Lung microvascular endothelial cell (primary cell): ENCODE measurements at places on chromosomes 7 and 10.

- DNase-seq = no peak
Observed at GRCh38 chr10:118592675-118593330, 2.6 kb downstream of the PRLHR start.

GRCh38 chr7:121744319-121744718 lies 128.6 kb upstream of the PTPRZ1 start:
- DNase-seq = no peak

DNA sequence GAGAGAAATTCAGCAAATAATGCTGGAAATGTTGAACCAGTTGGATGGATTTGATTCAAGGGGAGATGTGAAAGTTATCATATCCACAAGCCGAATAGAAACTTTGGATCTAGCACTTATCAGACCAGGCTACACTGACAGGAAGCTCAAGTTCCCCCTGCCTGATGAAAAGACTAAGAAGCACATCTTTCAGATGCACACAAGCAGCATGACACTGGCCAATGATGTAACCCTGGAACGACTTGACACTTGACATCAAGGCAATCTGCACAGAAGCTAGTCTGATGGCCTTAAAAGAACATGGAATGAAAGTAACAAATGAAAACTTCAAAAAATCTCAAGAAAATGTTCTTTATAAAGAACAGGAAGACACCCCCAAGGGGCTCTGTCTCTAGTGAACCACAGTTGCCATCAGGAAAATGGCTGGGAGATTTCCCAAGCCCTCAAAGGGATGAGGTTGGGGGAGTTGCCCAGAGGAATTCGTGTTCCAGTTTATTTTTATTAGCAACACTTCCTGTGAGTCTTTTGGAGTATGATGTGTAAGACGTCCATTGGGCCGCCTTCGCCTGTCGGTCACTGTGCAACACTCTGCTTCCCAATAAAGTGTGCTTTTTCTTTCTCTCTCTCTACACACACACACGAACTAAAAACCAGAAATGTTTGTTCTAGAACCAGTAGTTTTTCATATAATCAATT lies 200.0 kb downstream of the HIBADH start:
- no peak for DNase-seq

DNA sequence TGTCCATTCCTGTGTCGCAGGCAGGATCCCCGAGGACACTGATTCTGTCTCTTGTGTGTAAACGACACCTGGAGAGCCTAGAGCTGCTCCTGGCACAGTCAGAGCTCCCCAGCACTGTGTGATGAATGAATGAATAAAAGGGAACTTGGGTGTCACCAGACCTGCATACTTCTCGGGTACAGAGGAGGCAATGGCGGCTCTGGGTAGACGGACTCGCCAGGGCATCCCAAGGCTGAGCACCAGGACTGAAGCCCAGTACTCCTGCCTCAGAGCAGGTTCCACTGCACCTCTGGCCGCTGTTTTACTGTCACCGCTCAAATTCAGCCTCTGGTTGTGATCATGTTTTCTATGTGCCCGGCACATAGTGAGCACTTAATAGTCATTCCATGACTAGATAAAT lies 255.8 kb downstream of the GLRX3 start:
- DNase-seq = no peak
